Activated naive CD4-positive, alpha-beta T cell treated with anti-CD3 and anti-CD28 coated beads, Interleukin-2, amount 50 U/mL, for 16 hours (primary cell): ENCODE measurements at places on chromosomes 3 and 15.
A peak's percentile ranks its signal among the peaks of the same experiment; 100 is the strongest.

- no peak for DNase-seq
These were observed 82.6 kb upstream of the PLXND1 start for GRCh38 chr3:129689036-129689435.

DNA sequence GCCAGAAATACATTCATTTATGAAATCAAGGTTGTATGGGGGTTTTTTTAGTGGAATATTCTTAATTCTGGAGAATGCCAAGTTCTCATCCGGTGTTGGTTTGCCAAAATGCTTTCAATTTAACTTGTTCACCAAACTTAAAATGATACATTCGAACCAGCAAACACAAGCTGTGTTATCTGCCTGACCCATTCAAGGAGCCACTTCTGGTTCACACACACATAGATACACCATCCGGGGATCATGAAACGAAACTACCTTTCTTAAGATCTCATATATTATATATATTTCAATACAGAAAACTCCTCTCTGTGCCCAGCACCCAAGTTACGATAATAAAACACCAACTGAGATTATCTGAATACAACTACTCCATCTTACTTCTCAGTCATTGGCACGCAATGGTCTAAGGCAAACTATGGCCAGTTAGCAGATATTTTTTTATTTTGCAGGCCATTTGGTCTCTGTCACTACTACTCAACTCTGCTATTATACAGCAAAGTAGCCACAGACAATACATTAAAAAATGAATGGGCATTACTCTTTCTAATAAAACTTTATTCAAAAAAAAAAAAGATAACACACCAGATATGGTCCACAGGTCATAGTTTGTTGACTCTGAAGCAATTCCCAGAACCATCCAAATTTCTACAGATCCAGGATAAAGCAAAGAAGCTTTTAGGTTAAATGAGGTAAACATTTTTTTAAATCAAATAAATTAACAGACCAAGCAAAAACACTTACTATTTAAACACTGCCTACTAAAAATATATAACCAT, 89.6 kb downstream of the TBL1XR1 start:
- no peak for DNase-seq

DNA sequence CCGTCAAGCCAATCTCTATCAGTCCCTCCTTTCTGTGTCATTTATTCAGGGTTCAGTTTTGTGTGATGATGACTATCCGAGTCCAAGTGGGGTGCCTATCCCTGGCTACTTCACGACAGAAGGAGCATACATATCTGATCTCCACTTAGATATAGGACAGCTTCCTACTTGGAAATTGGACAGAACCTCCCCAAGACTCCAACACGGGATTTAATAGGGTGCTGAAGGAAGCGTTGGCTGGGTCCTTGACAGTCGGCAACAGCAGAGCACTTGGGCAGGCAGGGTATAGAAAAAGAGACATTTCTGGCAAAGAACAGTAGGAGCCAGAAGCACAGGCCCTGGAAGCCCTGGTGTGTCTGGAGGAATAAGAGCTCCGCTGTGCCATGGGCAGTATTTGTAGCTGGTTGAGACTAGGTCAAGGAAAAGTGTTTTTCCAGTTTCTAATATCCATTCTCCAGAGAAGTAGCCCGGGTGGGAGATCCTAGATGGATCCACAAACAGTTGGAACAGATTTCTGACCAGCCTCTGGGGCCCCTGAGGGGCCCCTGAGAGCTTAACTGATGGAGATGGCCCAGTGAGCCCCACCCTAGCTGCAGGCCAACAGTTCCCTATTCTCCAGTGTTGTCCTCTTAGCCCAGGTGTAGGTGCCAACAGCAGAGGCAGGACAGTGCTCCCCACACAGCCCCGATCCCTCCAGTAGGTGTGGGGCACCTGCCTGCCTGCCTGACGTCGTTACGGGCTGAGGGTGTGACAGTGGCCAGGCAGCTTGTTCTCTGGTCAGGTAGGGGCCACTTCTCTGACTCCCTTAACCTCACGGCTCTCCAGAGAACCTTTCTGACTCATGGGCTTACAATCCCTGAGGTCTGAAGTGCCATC, 130.8 kb downstream of the CHCHD6 start:
- no peak for DNase-seq

DNA sequence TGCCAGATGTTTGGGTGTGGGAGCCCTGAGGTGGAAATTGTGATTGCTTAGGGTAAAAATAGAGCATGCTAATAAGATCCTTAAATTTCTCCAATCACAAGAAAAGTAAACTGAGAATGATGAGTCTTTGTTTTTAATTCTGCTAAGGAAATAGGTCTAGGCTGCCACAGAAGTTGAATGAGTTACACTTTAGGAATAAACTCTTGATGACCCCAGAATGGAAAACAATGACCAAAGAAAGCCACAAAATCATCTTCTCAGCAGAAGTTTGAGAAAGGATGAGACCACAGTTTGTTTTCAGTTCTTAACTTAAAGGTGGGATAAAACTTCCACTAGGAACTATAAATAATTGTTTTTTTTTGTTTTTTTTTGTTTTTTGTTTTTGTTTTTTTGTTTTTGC, 164.6 kb upstream of the BCL6 start:
- no peak for DNase-seq

DNA sequence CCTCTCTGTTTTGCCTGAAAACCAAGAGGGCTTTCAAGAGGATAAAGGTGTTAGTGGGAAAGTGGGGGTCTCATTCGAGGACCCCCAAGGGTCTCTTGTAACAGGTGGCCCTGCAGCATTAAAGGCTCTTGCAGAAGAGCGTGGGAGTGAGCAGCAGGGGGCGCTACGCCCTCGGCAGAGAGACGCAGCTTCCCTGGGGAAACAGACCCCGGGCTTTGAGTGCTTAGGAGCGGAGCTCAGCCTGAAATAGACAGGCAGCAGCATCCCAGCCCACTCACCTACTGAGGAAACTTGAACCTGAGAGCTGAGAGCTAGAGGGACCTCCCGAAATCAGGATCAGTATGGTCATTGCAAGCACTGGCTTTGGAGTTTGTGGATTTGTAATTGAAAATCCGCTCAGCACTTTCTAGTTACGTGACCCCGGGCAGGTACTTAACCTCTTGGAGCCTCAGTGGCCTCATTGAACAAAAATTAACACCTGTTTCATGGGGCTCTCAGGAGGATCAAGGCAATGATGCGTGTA, 25.7 kb downstream of the RPLP1 start:
- DNase-seq, result peak; percentile 58

GRCh38 chr3:12998648-12999047, 74.6 kb downstream of the IQSEC1 start:
- DNase-seq, result no peak

DNA sequence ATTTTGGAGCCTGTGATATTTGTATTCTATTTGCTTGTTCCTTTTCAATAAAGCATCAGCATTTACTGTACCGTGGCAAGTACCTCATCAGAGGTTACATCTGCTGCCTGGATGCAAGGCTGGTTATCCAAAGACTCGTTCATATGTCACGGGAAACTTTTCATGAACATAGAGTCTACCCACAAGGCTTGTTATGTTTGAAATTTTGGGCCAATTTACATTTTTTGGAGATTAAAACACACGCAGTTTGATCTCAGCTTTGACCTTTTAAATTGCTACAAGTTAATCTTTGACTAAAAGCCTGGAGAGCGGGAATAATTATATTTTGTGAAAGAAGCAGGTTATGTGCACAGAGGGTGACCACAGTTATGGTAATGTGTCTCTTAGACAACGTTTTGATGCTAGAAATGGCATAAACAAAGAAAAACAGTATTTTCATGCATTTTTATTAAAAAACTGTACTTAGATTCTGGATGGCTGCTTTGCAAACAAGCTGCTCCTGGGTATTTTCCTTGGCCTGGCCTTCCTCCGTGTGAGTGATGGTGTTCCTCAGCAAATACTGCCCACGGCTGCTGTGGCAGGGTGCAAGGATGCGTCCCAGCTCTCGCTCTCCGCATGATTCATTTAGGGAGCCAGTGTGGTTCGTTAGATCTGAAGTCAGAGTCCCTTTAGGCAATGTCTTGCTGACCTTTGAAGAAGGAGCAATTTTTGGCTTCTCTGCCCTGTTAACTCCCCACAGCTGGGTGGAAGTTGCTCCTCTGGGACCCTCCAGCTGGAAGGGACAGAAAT, 27.1 kb downstream of the CHST2 start:
- DNase-seq, result no peak

DNA sequence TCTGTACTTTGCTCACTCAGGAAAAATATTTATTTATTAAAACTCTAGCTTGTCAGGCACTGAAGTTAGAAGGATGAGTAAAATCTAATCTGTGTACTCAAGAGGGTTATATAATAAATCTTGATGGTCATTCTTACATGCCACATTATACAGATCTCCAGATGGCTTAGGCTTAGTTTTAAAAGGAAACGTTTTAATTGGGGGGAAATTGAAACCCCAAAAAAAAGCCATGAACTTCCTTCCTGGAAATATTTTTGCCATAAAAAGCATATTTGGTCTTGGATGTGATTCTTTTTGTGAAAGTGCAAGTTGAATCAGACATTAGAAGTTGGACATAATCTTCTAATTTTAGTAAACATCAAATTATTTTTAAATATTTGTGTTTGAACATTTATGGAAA, 6.0 kb downstream of the SENP8 start:
- no peak for DNase-seq

GRCh38 chr3:192685801-192686200, 41.5 kb downstream of the FGF12 start:
- DNase-seq, result no peak

GRCh38 chr3:159892171-159892795, 96.4 kb upstream of the IL12A start:
- DNase-seq, result no peak

DNA sequence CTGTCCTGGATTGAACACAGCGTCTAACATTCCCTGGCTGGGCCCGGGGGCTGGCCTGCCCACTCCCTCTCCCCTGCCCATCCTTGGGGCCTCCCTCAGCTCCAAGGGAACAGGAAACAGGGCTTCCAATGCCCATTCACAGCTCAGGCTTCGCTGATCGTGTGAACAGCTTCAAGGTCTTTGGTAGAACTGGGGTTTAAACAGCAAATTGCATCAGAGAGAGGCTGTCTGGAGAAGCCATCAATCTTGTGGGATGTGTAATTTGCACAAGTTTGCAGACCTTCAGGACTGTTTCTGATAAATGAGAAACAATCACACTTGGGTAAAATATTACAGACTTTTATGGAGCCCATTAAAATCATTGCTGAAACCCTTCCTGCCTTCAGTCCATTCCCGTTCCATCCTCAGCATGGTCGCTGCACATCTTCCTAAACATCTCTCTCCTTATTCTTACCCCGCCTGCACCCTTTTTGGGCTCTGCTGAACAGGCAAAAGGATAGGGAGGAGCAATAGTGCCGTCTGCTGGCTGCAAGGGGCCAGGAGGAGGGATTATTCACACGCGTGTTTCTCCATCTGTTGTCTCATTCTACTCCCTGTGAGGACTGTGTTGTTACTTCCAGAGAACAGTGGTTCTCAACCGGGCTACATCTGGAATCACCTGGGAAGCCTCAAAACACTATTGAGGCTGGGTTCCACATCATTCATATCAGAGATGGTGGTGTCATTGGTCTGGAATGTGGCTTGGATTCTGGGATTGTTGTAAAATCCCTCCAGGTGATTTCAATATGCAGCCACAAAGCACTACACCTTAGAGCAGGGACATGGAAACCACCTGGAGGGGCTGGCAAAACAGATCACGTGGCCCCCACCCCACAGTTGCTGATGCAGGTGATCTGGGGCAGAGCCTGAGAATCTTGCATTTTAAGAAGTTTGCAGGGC, 116.3 kb downstream of the CLSTN2 start:
- DNase-seq, result no peak

DNA sequence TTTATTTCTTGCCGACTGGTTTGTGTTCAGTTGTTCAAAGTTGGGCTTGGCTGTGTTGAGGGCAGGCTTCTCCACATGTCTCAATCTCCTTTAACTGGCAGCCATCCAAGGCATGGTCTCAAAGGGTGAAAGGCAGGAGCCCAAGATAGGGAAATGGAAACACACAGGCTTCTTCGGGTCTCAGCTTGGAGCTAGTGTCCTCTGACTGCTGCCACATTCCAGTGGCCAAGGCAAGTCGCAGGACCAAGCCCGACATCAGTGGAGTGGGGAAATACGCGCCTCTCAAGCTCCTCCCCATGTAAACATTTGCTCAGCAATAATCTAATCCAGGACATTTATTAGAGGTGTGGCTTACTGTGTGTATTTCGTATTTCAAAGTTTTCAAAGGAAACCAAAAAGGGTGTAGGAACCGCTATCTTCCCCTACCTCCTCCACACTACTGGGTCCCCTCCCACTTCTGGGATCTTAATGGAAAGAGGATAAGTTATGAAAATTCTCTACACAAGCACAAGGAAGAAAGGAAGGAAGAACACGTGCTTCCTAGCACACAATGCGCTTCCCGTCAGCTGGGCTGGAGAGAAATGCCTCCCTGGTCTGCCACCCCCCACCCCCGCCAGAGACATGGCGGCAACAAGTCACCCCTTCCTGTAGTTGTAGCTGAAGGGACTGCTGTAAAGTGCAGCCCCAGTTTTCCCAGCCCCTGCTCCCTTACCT, 181.7 kb downstream of the FAM43A start:
- DNase-seq, result no peak

- no peak for DNase-seq
These were observed 81.4 kb downstream of the ARNT2 start for GRCh38 chr15:80485370-80486164.

GRCh38 chr3:124431331-124431994, 298.8 kb upstream of the UMPS start:
- DNase-seq, result no peak

DNA sequence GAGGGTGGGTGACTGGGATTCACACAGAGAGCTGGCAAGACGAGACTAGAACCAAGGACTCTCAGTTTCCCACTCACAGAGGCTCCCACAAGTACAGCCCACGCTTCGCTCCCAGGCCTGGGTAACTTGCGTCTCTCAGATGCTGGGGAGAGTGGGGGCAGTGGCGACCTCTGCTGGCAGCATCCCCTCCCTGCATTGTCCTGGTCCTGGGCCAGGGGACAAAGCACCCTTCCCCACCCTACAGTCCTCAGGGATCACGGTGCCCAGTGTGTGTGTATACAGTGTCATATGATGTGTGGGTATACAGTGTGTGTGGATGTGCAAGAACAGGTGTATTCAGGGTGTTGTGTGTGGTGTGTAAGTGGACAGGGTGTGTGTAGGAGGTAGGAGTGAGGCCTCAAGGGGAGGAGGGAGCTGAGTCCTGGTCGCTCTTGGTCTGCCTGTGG, 12.8 kb downstream of the VILL start:
- peak; percentile 64 for DNase-seq

- no peak for DNase-seq
These were observed 14.2 kb upstream of the MB21D2 start for GRCh38 chr3:192931825-192932224.

DNA sequence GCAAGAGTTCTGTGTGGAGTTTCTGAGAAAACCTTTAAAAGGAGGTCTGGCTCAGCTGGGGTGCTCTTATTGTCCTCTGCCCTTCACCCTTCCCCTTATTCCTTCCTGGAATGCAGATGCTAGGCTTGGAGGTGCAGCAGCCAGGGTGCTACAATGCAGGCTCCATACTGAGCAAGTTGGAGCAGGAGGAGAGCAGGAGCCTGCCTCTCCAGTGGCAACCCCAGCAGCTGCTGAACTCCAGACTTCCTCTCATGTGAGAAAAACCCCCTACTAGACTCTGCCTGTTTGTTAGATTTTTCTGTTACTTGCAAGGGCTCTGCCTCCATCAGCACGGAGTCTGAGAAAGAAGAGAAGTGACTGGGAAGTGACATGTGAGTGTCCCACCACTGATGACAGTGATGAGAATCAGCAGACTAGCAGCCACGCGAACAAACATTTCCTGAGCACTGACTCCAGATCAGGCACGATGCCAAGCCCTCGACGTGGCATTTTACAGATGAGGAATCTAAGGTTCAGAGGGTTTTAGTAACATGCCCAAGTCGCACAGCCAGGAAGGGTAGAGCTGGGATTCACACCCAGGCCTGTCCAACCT, 16.1 kb upstream of the RARRES1 start:
- no peak for DNase-seq
